NCI-H187 treated with DMSO at 0.1 percent for 48 hours (cell line): ENCODE measurements at places on chromosomes 5 and 9.

GRCh38 chr9:76137931-76138330 lies 247.5 kb downstream of the PCSK5 start:
- no peak for DNase-seq

DNA sequence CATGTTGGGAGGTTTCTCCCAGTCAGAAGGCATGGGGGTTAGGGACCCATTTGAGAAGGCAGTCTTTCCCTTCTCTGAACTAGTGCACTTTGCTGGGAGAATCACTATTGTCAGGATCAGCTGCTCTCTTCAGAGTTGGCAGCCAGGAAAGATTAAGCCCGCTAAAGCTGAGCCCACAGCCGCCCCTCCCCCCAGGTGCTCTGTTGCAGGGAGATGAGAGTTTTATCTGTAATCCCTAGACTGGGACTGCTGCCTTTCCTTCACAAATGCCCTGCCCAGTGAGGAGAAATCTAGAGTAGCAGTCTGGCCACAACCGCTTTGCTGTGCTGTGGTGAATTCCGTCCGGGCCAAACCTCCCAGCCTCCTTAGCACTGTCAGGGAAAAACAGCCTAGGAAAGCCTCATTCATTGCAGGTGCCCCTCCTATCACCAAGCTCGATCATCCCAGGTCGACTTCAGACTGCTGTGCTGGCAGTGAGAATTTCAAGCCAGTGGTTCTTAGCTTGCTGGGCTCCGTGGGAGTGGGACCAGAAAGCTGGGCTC lies 69.8 kb downstream of the CNTLN start:
- no peak for DNase-seq

- no peak for DNase-seq
Measured at GRCh38 chr5:75239681-75240080, 3.0 kb upstream of the ANKRD31 start.

DNA sequence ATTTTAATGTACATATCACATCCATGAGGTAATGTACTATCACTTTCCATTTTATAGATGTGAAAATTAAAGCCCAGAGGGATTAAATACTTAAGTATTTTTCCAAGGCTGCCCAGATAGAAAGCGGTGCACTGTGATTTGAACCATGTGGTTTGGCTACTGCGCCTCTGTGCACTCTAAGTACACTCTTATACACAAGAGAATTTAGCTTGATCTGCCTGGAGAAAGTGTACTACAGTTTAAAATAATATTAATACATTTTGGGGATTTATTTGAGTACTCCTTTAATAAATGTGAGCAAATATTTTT lies 360.4 kb upstream of the ACTBL2 start:
- no peak for DNase-seq

DNA sequence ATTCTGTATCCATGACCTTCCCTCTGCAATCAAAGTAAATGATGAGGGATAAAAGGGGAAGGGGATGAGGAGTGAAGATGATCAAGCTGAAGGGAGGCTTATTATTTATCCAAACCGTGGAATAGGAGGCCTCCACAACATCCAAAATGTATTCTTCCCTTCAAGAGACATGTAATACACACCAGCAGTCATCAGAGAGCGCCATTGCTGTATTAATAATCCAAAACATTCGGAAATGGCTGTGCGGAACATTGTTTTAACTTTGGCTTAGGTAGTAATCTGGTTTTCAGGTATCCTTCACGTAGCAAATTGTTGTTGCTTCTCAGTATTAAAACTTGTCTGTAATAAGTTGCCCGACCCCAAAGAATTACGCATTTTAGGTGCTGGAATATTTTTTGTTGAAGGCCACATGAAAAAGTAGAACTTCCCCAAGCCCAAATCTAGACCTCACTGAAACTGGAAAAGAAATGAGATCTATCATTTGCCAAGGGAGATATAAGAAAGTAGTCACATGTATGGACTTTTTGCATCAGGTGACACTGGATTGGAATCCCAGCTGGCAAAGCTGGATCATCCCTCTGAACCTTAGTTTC lies 2.6 kb upstream of the BOD1 start:
- DNase-seq, result no peak

DNA sequence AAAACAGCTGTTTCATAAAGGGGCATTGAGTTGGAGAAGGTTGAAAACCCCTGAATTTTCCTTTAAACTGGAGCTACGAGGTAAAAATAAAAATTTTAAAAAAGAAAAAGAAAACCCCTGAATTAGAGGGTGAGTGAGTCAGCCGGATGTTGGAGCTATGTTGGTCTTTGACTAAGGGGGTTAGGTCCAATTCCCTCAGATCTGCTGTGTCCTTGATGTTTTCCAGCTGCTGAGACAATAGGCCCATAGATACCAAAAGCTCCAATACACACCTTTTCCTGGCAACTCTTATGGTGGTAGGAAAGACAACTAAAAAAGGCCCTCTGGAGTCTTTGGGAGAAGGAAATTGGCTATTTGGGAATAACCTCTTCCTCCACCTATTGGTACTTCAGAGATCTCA lies 79.4 kb upstream of the SAP30L start:
- no peak for DNase-seq

GRCh38 chr5:168299372-168299771 lies 7.9 kb downstream of the WWC1 start:
- no peak for DNase-seq

- DNase-seq, result no peak
Measured at GRCh38 chr9:3343671-3344070, 182.1 kb downstream of the RFX3 start.

GRCh38 chr9:133275105-133276000 lies at the start of gene ABO:
Gene ABO, minus strand, starts transcription at chr9:133275201.
- DNase-seq, result no peak

DNA sequence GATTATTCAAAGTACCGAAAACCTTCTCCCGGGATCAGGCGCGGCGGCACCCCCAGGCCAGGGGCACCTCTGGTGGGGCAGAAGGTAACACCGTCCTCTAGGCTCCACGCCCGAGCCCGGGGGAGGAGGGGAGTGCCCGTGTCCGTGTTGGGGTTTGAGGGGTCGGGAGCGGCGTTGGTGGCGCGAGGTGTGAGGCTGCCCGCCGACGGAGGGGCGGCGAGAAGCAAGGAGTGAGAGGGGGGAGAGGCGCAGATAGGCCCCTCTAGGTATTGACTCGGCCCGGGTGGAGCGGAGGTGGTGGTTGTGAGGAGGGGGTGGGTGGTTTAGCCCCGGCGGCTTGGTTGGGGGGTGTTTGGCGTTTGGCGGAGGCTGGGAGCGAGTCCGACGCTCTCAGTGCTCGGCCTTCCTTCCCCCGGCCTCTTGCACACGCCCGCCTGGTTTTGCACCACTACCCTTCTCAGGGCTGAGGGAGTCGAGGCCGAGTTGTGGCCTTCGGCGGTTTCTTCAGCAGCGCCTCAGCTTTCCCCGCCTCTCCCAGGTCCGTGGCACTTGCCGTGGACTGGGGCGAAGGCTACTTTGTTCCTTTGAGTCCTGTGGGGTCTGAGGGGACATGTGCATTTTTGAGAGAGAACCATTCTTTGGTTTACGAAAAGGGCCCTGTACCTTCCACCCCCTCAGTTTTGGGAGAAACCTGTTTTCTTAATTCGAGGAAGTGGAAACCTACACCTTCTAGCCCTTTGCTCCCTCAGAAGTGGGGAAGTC lies 450 bp downstream of the GPBP1 start:
- DNase-seq, result no peak

DNA sequence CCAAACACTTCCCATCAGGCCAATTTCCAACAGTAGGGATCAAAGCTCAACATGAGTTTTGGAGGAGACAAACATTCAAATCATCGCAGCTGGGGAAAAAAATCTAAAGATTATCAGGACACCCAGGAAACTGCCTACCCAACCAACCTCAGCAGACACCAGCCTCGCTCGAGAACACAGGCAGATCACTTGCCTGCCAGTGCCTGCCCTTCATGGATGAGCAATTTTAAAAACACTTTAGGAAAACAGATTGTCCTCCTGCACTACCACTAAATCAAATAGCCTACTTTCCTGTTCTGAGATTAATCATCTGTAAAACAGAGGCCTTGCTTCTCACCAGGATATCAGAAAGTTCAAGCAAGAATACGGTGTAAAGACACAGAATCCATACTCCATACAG lies 14.7 kb upstream of the TMEM174 start:
- DNase-seq, result peak; percentile 72

GRCh38 chr9:5611321-5612184 lies 17.4 kb upstream of the RIC1 start:
- DNase-seq, result no peak

- DNase-seq, result no peak
Measured at GRCh38 chr5:124981901-124982300, 235.5 kb upstream of the ZNF608 start.

GRCh38 chr5:334903-335739 lies 13.6 kb downstream of the AHRR start:
- no peak for DNase-seq

DNA sequence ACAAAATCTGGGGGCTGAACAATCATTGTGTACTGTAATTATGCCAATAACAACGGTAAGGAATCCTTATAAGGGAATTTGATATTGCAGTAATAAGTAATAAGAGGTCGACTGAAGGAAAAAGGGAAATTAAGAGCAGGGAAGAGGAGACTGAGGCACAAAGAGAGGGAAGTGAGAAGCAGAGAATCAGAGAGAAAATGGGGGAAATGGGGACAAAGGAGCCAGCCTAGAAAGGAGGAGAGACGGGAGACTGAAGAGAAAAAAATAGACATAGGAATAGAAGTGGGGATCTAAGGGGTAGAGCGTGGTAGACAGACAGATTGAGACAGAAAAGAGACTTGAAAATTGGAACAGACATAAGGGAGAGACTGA lies 518 bp upstream of the ZNF300 start:
- no peak for DNase-seq

- DNase-seq, result no peak
Measured at GRCh38 chr5:172545291-172545801, 91.0 kb upstream of the SH3PXD2B start.

DNA sequence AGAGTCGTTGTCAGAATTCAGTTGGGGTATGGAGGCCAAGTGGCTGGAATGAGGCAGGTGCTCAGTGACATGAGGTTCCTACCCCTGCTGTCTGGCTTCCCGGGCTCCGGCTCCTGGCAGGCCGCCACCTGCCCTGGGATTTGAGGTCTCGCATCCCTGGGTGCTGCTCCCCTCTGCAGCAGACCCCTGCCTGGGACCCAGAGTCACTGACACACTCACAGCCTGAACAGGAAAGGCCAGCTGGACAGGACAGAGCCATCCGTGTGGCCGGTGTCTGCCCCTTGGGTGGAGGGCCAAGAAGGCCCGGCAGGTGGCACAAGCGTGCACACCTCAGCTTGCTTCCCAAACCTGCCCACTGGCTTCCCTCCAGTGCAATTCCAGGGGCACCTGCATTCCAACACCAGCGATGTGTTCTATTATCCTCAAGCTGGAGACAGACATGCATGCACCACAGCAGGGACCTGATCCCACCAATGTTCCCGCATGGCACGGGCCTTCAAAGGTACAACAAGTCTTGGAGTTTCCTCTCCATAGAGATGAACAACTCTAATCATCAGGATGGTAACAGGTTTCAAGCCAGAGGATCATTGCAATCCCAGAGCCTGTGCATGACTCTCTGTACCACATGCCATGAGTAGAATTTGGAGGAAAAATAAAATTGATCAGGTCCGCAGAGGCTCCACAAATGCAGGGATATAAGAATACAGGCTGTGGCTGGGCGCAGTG lies 45.6 kb upstream of the RNF130 start:
- no peak for DNase-seq

GRCh38 chr9:90979639-90980038 lies 178.0 kb downstream of the SYK start:
- no peak for DNase-seq

DNA sequence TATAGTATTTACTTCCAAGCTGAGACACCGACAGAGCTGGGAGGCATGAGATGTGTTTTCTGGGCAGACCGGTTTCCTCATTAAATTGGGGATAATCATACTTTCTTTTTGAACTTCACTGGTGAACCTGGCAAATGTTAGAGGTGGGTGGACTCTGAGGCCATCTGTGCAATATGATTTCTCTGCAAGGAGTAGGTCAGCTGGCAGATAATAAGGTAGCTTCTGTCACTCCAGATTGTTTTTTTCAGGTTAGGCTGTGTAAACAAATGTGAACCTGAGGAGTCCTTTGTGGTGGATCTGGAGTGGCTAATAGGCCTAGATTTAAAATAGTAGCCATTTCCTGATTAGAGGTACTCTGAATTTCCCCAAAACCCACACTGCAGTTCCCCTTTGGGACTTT lies 75.4 kb upstream of the S1PR3 start:
- DNase-seq, result no peak

DNA sequence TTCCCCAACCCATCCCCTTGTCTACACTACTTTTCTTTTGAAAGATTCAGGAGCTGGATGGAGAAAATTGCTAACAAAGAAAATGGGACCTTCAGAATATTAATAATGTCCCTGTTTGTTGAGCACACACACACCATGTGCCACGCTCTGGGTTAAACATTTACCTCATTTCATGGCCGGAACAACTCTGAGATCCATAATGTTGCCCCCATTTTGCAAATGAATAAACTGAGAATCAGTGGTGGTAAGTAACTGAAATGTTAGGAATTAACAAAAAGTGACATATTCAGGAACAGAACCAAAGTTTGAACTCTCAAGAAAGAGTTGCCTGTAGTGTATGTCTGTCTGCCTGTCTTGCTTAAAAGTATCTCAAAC lies 51.4 kb upstream of the SMAD5 start:
- DNase-seq, result no peak

GRCh38 chr5:74027732-74028338 lies 401.8 kb downstream of the ARHGEF28 start:
- DNase-seq, result no peak

- no peak for DNase-seq
Measured at GRCh38 chr5:176564002-176564401, 14.9 kb downstream of the CDHR2 start.

- no peak for DNase-seq
Measured at GRCh38 chr9:122263699-122264349, 816 bp downstream of the RBM18 start.

DNA sequence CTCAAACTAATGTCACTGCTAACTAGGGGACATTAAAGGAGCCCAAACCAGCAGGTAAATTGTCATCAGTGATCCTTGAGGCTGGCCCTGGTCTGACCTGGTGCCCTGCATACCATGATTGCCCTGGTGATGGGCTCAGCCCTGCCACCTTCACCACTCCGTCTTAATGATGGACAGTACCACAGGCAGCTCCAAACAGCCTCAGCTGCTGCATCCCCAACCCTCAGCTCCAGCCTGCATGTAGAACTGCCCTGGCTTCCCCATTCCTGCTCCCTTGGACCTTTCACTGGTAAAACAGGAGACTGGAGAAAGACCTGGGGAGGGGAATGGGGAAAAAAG lies 190.0 kb downstream of the GAS1 start:
- DNase-seq, result no peak

GRCh38 chr5:172556262-172556661 lies 84.8 kb upstream of the NEURL1B start:
- DNase-seq, result no peak

- DNase-seq, result no peak
Measured at GRCh38 chr9:100689635-100690034, 111.8 kb downstream of the CAVIN4 start.
